ENCODE measurements at places on chromosomes 11 and 22. TPM values are rescaled to one million over a fixed set of nuclear protein-coding genes. Genes with fewer than 3 reads are reported as not detected.
A peak's percentile ranks its signal among the peaks of the same experiment; 100 is the strongest.

Gene CREBZF
- 48.2 TPM for total RNA-seq

DNA sequence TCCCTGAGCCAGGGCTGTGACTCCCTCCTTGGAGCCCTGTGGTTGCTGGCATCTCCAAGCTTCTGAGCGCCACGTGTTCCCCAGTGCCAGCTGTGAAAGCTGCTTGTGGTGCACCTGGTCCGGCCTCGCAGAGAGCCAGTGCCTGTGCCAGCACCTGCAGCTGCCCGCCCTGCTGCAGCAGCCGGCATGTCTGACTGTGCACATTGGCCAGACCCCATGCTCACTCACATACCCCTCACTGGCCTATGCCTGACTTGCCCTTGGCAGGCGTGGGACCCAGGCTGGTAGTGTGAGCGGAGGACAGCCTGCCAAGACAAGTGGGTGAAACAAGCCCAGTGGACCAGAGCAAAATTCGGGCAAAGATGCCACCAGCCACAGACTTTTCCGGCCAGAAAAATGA, 9.8 kb downstream of the MRPL48 start:
- no peak for DNase-seq

Gene FGF19
- total RNA-seq = not detected

Gene PDGFD
- 3.4 TPM for total RNA-seq

DNA sequence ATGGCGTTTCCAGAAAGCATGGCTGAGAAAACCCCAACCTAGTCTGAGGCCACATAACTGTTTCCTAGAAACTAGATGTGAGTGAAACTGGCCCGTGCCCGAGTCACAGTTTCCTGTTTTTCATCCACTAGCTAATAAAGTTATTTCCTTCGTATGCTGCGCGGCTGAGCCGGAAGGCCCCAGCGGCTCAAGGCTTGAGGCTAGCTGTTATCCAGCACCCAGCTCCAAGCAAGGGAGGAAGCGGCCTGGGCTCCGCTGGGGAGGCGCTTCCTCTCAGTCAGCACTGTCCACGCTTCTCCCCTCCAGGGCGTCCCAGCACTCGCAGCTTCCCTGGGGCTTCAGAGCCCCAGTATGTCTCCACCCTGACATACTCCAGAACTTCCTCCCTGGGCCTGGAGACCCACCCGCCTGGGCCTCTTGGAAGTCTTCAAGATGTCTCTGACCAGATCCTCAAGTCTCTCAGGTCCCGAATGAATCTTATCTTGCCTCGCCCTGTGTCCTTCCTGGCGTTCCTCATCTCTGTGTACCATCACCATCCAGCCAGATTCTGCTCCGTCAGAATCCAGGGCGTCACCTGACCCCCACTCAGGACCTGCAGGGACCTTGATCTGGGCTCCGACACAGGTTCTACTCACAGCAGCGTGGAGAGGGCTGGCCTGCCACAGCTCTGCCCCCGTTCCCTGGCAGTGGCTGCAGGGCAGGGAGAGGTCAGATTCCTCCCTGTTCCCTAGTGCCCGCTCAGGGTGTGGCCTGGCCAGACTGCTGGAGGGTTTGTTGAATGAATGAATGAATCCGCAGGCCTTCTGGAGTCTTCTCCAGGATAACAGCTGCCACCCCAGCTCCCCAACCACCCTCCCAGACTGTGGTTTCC, 81.9 kb downstream of the LRRC32 start:
- no peak for DNase-seq

GRCh38 chr22:17313626-17314025, 55.6 kb upstream of the CECR2 start:
- DNase-seq = peak; percentile 12

DNA sequence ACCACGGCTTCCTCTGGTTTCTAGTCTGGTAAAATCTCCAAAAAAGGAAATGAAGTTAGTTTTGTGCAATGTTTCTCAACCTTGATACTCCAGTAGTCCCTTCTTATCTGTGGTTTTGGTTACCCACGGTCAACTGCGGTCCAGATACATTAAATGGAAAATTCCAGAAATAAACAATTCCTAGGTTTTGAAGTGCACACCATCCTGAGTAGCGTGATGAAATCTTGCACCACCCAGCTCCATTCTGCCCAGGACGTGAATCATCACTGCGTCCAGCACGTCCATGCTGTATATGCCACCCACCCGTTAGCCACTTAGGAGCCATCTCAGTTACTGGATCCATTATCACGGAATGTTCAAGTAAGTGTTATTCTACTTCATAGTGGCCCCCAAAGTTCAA, 117.0 kb downstream of the FBXO7 start:
- no peak for DNase-seq

GRCh38 chr22:35457729-35458546, 58.0 kb downstream of the MCM5 start:
- no peak for DNase-seq

Gene CHRM1
- total RNA-seq = not detected

Gene TRIM6
- 13.5 TPM for total RNA-seq

Gene METTL15
- 23.2 TPM for total RNA-seq

Gene LIF
- 2.1 TPM for total RNA-seq

DNA sequence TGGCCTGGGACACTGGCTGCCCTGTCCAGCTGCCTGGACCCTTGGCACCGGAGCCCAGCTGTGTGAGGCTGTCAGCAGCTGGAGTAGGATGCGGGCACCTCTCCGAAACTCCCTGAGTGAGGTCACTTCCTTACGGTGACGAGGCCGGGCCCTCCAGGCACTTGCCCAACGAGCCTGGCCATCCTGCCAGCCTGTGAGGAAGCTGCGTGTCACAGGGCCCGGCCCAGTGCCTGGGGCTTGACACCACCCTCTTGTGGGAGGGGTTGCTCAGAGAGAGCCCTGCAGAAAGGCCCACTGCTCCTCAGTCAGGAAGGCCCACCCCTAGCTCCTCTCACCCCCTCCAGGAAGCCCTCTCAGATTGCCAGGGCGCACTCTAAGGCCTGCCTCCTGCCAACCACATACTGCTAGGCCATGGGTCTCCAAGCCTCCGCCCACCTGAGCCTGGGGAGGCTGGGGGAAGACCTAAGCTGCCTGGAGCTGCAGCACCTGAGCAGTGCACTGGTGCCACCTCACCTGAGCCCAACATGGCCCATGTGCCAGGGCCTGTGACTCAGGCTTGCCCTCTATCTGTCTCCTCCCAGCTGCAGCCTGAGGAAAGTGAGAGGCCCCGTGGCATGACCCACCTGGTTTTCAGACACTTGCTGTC, 4.3 kb upstream of the PHLDA2 start:
- peak; percentile 85 for DNase-seq

DNA sequence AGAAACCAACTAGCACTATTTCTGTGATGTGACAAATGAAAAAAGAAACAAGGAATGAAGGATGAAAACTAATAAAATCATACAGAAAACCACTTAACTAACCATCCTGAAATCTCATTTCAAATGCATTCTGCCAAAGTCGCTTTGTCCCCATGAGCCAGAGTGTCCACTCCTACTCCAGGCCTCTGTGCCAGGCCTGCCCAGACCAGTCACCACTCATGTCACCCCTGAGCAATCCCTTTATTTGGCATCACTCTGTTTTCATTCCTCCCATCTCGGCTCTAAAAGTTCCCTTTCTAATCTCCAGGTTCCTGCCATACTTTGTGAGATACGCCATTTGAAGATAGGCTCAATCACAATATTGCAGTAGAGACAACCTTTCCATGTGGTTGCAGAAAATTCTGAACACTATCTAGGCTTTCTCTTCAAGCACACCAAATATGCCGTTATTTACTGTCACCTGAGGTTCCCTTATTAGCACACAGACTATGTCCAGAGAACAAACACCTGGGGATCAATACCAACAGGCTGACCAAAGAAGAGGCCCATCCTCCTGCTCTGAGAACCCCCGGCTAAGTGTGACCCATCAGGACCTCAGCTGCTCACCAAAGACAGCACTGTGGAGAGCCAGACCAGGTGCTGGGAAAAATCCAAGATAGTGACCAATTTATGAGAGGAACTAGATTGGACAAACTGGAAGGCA, 202.4 kb downstream of the LARGE1 start:
- DNase-seq = no peak

- no peak for DNase-seq
Observed at GRCh38 chr11:94049351-94049750, 28.2 kb downstream of the HEPHL1 start.

GRCh38 chr11:72236083-72236697, 7.8 kb downstream of the PHOX2A start:
- peak; percentile 23 for DNase-seq

Gene FAT3
- total RNA-seq = 16.1 TPM

- no peak for DNase-seq
Observed at GRCh38 chr22:50602338-50602700, 1.7 kb downstream of the MAPK8IP2 start.

Gene PHLDA2
- 15.9 TPM for total RNA-seq

Measured in ureter (tissue), 1 donor.